NCI-H526 treated with DMSO at 0.1 percent for 48 hours (cell line): ENCODE measurements at places on chromosomes 5 and 9.

DNA sequence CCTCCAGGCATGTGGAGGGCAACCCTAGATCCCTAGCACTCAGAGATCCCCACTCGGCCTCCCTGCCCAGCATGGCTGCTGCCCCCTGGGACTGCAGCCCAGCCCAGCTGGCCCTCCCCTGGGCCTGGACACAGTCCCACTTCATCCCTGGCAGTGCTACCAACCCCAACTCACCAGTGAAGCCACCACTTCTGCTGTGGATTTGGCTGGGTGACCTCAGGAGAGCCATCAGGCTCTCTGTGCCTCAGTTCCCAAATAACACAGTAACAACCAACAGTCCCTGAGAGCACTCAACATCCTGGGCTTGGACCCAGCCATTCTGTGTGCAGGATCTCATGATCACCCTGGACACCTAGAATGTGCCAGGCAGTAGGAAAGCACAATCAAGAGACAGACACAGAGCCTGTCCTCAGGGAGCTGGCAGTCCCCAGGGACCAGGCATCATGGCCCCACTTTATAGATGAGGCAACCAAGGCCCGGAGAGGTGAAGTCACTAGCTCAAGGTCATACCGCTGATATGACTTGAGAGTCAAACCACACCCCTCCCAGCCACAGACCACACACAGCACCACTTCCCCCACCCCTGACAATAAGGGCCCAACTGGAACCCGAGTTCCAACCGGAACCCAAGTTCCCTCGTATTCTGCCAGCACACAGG, 4.7 kb upstream of the PSMB7 start:
- no peak for DNase-seq

- DNase-seq, result no peak
Measured at GRCh38 chr5:115351356-115352195, 55.1 kb upstream of the CCDC112 start.

DNA sequence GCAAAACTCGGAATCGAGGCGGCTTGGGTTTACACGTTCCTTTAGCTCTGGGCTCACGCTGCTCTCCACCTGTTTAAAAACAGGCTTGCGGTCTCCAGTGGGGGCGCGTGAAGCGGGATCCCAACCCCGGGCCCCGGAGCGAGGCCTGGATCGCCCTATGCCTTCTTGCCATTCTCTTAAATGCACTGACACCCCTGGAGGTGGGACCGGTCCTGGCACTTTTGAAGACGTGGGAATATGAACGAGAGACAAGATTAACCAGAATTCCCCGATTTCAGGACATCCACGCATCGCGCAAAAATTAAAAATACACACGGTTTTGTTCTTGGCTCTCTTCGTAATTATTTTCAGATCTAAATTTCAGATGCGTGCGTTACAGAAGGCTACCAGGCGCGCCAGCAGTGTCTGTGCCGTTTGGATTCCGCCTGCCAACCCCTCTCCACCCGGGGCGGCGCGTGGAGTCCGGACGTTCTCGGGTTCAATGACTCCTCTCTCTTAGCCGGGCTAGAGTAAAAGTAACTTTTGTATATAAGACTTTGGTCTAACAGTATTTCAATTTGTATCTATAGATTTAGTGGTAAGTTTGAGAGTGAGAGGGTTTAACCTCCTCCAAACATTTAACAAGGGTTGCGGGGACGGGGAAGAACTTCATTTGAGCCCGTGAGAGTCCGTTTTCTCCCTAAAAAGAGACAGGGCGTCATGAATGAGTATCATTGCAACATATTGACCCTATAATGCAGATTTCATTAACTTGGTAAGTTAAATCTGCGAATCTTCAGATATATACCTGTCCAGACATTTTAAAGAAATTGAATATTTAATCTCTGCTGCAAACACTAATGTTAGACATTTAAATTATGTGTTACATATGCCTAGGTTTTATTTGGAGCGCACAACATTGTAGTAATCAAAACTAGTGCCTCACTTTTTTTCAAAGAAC, 3.8 kb downstream of the FOXD1 start:
- no peak for DNase-seq

GRCh38 chr9:88460587-88461332, 72.5 kb downstream of the SPIN1 start:
- DNase-seq, result no peak

DNA sequence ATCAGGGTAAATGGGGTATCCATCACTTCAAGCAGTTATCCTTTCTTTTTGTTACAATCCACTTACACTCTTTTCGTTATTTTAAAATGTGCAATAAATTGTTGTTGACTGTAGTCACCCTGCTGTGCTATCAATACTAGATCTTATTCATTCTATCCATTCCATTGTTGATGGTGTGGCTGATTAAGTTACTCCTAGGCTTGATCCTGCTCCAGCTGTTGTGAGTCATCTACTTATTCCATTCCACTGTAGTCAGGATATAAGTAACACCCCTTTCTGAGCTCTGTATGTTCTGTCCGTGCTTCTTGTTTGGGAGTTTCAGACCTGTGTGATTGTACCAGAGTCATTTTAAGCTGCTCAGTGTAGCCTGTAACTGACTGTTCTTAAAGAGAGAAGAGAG, 122.5 kb upstream of the RUSC2 start:
- DNase-seq, result no peak

GRCh38 chr9:108545436-108545835, 310.4 kb downstream of the ACTL7B start:
- DNase-seq, result no peak
